ENCODE measurements at places on chromosomes 7 and 10.

- DNase-seq, result no peak
These were observed 349.5 kb downstream of the SEMA3D start for GRCh38 chr7:84837405-84837804.

- DNase-seq, result no peak
These were observed 782.1 kb upstream of the LRRN3 start for GRCh38 chr7:110308791-110309190.

- DNase-seq, result no peak
These were observed 130.7 kb upstream of the ZMIZ1 start for GRCh38 chr10:78937800-78938694.

DNA sequence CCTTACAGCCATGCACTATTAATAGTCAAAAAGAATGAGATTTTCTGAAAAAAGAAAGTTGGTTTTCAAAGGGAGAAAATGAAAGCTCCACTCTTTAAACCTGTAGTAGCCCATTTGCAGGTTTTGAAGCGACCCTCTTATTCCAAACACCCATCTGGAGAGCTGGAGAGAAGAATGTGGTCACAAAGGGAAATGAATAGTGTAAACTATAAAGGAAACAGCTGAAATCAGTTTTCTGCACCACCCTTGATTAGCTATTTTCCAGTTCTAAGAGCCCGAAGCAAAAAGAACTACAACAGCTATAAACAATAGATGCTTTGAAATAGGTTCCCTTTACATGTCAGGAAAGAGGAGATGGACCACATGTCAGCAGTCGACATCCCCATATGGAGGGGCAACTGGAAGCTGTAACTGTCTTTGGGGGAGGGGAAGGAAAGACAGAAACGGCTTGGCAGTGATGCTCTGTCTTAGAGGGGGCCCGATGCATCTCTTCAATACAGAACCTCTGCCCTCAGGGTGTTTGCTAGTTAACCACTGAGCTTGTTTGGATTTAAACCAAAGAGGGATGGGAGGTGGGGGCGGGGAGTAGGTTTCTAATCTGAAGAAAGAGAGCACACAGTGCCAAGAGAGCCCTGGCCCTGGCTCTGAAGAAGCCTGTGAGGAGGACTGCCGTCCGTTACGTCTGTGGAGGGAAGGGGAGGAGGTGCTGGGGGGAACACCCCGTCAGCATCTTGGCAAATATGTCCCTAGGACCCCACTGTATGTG, 55.3 kb downstream of the CPVL start:
- peak; percentile 13 for DNase-seq

- no peak for DNase-seq
These were observed 121.4 kb downstream of the TCF7L2 start for GRCh38 chr10:113071446-113071845.
